ENCODE measurements at places on chromosomes 7 and 10.
A peak's percentile ranks its signal among the peaks of the same experiment; 100 is the strongest.

DNA sequence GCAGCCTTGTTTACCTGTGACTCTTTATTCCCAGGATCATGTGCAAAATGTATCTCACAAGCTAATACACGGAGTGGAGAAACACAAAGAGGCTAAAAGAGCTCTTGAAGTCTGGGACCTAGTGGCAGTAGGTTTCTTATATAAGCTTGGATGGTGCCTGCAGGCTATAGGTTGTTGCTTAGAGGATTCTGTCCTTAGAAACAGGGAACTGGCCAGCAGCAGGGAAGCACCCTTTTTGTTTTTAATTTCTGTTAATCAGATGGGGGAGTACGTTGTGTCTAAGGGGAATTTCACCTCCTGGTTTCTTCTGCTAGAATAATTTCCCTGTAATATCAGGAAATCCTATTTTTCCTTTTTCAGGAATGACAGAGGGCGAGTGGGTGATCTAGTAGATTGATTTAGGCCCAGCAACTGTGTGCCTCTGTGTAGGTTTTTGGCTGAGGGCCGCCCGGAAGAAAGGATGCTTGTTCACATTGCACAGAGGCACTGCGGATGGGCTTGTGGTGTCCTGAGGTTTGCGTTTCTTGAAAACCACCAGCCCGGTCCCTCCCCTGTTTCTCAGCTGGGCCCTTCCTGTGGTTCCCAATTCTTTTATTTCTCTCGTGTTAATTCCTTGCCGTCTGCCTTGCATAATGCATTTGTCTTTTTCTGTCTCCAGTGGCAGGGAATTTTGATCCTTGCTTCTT lies 158.0 kb downstream of the CAMK1D start:
- DNase-seq: no peak

DNA sequence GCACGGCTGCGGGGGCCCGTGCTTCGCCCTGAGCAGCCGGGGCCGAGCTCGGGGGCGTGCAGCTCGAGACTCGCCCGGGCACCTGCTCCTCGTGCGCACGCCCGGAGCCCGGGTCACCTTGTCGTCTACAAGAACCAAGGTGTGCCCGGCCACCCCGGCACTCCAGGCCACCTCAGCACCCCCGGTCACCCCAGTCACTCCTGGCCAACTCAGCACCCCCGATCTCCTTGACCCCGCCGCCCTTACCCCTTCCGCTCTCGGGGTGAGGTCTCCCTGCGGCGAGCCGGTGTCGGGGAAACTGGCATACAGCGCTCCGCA lies 268 bp upstream of the IGFBP3 start:
- DNase-seq: no peak

GRCh38 chr10:102799691-102800471 lies 37.3 kb downstream of the CYP17A1 start:
- DNase-seq: no peak

GRCh38 chr10:93150990-93151547 lies 77.4 kb downstream of the CYP26A1 start:
- no peak for DNase-seq

DNA sequence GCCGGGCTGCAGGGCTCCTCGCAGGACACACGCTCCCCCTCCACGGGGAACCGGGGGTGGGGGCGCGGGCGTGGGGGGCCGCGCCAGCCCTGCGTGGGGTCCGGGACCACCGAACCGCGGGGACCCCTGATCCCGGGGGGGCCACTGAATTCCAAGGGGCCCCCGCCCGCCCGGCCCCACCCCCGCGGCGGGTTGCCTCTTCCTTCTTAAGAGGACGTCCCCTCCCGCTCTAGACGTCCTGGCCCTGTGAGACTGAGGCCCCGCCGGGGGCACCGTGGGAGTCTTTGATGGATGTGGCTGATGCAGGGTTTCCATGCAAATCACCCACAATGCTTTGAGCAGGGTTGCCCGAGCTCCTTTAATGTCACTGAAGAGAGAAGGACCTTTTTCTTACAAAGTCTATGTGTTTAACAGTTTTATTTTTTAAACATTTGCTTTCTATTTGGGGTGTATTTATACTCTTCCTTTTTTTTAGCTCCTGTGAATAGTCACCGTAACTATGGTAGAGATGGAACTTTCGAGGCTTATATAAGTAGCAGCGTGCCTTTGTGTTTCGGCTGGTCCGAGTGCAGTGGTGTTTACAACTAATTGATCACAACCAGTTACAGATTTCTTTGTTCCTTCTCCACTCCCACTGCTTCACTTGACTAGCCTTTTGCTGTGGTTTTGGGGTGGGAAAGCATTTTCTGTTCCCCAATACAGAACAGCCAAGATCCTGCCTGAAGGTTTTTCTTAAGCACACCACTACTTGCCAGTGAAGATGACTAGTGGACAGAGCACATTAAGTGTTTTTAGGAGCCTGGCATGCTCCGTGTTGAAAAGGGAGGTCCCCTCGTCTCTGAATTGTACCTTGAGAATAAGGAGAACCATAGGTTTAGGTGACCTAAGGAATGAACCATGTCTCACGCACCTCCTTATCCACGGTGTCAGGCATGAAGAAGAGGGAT lies 44.8 kb downstream of the PDIA4 start:
- peak; percentile 78 for DNase-seq

DNA sequence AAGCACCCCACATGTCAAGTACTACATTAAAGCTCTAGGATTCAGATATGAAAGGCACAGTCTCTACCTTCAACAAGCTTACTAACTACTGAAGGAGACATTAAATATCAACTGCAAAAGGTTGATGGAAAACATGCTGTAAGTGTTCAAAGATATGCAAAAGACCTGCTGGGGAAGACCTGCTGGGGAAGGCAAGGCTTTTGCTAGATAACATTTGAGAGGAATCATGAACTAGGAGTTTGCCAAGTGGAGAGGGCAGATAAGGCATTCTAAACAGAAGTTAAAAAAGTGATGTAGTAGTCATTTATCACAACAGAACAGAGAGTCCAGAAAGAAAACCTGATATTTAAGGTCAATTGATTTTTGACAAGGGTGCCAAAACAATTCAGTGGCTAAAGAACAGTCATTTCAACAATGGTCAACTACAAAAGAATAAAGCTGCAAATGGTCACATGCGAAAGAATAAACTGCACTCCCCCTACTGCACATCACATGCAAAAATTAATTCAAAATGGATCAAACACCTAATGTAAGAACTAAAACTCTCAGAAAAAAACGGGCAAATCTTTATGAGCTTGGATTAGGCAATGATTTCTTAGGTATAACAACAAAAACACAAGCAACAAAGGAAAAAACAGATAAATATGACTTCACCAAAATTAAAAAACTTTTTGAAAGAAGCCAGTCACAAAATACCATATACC lies 23.0 kb upstream of the MSS51 start:
- DNase-seq: no peak

- DNase-seq: no peak
These were observed 689 bp upstream of the GTPBP4 start for GRCh38 chr10:987620-987869.
